ENCODE measurements at places on chromosomes 4 and X. TPM values are rescaled to one million over a fixed set of nuclear protein-coding genes. Genes with fewer than 3 reads are reported as not detected.

GRCh38 chr4:101718810-101719209 is 71.7 kb upstream of the BANK1 start:
- no peak for DNase-seq

DNA sequence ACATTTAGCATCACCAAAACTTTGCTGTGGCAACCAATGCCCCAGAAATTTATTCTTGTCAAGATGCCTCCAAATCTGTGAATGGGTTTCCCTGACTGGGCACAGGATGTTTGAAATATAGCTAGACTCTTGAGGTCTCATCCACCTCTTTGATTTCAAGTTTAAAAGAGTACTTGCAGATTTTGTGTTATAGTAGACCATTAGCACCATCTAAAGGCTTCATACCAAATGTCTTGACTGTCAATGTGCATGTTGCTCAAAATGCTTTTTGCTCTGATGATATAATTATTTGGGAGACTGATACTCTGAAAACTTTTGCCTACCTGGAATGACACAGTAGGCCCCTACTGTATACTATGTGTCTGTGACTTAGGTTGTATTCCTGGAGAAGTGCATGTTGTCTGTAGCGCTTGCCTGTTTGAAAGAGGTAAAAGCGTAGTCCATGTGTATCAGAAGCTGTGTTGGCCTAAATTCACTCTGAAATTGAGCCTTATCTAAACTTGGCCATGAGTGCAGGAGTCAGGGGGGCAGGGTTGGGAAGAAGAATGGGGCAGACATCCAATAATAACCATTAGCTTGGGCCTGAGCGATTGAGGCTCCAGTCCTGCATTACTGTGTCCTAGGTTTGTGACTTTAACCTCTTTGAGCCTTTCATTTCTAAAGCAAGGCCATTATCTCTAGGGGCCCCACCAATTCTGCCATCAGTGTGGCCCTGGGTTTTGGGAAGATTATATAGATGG is 33.8 kb downstream of the NDP start:
- DNase-seq, result no peak

DNA sequence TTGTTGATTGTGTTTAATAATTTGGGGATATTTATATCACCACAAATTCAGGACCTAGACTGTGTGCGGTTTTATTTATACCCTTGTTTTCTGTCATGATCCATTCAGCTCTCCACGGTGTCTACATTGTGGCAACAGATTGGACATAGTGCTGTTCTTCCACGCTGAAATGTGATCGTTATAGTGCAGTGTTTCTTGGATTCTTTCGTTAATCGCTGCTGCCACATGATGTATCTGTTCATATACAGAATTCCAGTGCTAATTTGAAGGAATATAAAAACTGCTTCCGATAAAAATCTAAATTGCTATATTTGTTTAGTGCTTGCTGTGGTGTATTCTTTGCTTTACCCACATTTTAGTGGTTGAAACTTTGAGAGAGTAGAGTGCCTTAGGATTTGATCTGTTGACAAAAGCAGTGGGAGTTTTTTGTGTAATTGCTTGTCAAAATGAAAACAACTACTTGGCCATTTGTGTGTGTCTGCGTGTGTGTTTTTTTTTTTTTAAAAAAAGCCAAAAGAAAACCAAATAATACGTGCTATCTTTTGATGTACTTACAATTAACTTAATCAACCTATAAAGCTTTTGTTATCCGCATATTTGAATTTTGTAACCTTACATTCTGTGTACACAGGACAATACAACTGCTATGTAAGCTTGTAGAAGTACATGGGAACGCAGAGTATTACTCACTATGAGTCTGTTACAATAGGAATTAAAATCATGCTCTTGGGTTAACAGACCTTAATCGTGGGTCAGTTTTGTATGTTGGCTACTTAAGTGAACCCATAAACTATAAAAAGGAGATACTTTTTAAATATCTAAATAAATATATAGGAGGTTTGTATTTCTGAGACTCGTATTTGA is 353.3 kb downstream of the ARHGAP24 start:
- DNase-seq, result no peak

- no peak for DNase-seq
These were observed 69.2 kb upstream of the PLS3 start for GRCh38 chrX:115491766-115492165.

GRCh38 chr4:75820676-75821075 is 81.6 kb downstream of the PPEF2 start:
- no peak for DNase-seq

GRCh38 chr4:5999356-5999755 is 18.9 kb downstream of the C4orf50 start:
- DNase-seq, result no peak

GRCh38 chrX:72121383-72121782 is 10.3 kb downstream of the RTL5 start:
- peak; percentile 77 for DNase-seq

DNA sequence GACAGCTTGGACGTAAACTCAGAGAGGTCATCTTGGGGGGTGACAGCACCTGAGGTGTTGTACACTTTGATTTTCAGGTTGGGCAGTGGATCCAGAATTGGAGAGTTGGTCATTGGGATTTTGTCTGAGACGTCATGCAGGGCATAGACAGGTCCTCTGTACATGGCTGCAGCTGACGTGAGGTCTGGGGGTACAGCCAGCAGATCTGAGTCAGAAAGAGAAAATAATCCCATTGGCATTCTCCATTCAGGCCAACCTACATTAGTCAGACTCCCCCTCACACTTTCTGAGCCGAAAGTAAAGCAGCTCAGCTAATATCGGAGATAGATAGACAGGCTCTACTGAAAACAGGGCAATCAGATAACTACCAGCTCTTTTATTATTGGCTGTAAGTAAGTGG is 329.7 kb downstream of the UNC5C start:
- no peak for DNase-seq

- DNase-seq, result peak; percentile 41
These were observed 35.9 kb downstream of the FGFRL1 start for GRCh38 chr4:1047106-1047975.

DNA sequence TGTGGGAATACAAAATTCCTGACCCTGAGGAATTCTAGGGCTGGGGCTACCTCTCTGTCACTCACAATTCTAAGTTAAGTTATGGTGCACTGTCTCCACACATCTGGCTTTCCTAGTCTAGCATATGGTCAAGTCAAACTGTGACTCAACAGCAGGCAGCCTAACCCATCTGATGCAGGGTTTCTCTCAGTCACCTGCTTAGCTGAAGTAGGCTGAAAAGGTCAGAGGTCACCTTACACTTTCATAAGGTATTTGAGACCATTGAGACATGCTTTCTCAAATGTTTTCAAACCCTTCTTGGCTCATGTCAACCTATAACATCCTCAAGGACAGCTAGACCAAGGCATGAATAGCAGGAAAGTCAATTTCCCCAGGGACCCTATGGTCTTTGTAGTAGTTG is 196.5 kb upstream of the STK26 start:
- no peak for DNase-seq

DNA sequence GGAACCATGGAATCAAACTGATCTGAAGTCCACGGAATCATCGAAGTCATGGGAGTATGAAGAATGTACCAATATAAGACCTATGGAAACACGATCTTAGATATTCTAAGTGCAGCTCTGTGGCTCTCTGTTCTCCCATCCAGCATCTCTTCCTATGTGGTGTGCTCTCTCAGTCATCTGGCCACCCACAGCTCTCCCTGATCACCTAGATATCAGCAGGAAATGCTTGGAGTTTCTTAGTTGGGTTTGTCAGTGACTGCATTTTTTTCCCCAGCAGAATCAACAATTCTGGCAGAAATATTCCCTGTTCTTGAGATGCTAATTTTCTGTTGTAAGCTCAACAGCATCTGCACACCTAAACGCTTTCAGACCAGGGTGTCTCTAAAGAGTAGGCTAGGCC is 94.1 kb downstream of the GC start:
- DNase-seq, result no peak

GRCh38 chr4:140141210-140141835 is 12.7 kb downstream of the MAML3 start:
- DNase-seq, result no peak

GRCh38 chr4:80124246-80125211 is 51.5 kb upstream of the ANTXR2 start:
- no peak for DNase-seq

DNA sequence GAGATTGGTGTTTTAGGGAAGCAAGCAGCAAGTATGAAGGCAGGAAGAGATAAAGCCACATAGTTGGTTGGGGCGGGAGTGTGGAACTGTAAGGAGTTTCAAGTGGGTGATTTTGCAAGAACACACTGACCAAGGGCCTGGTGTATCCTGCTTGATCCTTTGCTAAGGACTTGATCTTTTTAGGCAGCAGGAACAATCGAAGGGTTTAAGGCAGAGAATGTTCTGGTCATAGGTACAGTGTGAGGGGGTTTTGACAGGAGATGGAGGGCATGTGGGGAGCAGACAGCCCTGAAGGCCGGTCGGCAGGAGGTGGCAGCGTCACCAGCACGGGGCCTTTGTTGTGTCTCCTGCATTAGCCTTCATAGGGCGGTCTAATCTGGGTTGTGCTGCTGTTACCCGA is 54.7 kb downstream of the FAM193A start:
- no peak for DNase-seq

Gene ARMCX4
- total RNA-seq, result 4.6 TPM

Gene TLR2
- 3.5 TPM for total RNA-seq

Gene FRMPD3
- 0.05 TPM for total RNA-seq

Gene GRPR
- 0.13 TPM for total RNA-seq

Gene DGKK
- not detected for total RNA-seq

Gene DCLK2
- total RNA-seq, result 19.9 TPM

Gene AFP
- total RNA-seq, result not detected

Gene NALF2
- total RNA-seq, result 46.3 TPM

Gene SERPINA7
- not detected for total RNA-seq

Gene OPRPN
- not detected for total RNA-seq
